ENCODE measurements at places on chromosomes 11 and 22.
A peak's percentile ranks its signal among the peaks of the same experiment; 100 is the strongest.

GRCh38 chr11:19725379-19726079, 12.9 kb downstream of the NAV2 start:
- DNase-seq: no peak

DNA sequence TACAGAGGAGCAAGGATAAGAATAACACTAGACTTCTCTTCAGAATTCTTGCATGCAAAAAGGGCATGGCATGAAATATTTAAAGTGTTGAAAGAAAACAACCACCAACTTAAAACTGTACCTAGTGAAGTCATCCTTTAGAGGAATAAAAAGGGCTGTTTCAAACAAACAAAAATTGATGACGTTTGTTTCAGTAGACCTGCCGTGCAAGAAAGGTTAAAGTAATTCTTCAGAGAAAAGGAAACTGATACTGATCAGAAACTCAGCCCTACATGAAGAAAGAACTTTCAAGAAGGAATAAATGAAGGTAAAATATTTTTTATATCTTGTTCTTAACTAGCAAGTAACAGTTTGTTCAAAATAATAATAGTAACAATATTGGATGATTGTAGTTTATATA, 27.5 kb downstream of the MRGPRX2 start:
- DNase-seq: no peak

DNA sequence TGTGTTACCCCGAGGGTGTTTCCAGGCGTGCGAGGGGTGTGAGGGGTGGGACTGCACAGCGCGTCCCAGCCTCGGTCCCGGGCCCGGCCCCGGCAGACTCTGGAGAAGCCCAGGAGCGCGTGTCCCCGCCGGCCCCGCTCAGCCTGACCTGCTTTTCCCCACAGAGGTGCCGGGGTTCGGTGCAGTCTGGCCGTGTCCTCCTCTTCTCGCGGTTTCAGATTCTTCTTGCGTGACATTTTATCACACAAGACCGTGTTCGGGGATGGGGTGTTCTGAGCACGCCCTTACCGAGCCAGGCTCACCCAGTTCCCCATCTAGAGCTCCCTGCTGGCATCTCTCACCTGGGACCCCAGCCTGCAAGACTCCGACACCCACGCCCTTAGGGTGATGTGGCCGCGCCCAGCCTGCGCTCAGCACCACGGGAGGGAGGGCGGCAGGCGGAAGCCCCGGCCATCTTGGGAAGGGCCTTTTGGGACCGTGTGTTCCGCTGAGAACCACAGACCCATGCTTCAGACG, 775.6 kb downstream of the BRD1 start:
- DNase-seq: no peak

- DNase-seq: no peak
Observed at GRCh38 chr11:78214331-78215194, 25.8 kb downstream of the USP35 start.

DNA sequence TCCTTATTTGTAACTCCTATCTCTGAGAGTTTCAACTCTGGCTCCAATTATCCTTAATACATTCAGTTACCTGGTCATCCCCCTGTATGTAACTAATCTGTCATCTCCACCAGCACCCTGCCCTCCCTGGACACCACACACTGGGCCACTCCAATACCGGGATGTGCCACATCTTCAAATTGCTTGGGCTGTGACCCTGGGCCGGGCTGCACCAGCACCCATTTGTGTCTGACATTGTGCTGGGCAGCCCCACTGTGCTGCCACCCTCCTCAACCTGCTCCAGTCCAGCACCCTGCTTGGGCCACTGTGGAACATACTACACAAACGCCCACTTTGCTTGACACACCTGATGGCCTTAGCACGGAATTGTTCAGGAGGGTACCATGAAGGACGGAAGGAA, 2.2 kb upstream of the USP18 start:
- no peak for DNase-seq

GRCh38 chr22:36860821-36861659, at the start of gene NCF4:
NCF4 (plus strand) TSS chr22:36861006; CDS start chr22:36861172, 166 bp downstream.
- no peak for DNase-seq

GRCh38 chr11:19191530-19192169, 10.1 kb downstream of the CSRP3 start:
- peak; percentile 78 for DNase-seq

DNA sequence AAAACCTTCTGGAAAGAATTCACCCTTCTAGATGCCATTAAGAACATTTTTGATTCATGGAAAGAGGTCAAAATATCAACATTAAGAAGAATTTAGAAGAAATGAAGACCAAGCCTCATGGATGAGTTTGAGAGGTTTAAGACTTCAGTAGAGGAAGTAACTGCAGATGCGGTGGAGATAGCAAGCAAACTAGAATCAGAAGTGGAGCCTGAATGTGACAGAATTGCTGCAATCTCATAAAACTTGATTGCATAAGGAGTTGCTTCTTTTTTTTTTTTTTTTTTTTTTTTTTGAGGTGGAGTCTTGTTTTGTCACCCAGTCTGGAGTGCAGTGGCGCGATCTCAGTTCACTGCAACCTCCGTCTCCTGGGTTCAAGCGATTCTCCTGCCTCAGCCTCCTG, 51.6 kb downstream of the MS4A13 start:
- no peak for DNase-seq

- DNase-seq: no peak
Observed at GRCh38 chr11:28674433-28675103, 566.4 kb downstream of the METTL15 start.

- DNase-seq: no peak
Observed at GRCh38 chr11:47912843-47913437, 64.8 kb upstream of the NUP160 start.

- no peak for DNase-seq
Observed at GRCh38 chr22:30611197-30611596, 4.2 kb downstream of the TCN2 start.

DNA sequence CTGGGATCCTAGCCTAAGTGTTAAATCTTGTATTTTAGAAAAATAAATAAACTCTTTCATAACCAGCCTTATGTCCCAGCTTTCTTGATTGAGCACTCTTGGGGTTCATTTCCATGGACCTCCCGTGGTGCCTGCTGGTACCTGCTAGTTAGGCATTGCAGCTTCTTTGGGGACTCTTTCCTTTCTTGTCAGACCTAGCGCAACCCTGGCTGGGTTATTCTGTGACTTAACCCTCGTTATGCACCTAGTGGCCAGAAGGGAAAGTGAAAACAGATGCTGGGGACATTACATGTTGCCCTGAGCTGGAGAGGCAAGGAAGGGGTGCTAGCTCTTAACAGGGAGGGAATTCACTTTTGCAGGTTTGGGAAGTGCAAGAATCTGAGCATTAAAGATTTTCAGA, 46.8 kb downstream of the APIP start:
- no peak for DNase-seq

DNA sequence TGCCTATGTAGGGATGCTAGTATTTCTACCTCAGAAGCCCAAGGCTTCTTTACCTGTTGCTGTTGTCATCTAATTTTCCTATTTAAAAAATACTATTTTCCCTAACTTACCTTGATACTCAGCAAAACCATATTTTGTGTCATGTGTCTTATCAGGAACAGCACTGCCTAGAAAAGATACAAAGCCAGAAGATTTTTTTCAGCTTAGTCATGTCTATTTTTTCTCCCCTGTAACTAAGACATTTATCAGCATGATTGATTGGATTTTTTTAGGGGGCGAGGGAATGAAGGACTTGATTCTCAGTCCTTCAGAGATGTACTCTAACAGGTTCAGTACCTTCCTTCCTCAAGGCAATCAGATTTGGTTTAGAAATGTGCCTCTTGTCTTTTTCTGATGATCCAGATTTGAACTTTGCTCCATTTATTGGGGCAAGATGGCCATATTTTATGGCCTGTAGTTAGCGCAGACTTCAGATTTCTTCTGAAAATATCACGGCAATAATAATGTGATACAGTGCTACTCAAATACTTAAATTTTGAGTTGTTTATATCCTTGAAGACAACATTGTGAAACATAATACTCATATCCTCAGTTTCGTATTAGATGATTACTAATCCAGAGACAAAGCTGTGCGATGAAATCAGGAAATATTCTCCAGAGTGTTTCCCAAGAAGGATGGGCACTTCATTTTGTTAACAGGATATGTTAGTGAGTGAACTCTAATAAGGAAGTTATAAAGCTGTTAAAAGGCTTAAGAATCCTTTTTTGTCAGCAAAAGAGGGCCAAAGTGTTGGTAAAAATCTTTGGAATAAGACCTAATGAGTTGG, 3.8 kb upstream of the PIK3IP1 start:
- peak; percentile 79 for DNase-seq

DNA sequence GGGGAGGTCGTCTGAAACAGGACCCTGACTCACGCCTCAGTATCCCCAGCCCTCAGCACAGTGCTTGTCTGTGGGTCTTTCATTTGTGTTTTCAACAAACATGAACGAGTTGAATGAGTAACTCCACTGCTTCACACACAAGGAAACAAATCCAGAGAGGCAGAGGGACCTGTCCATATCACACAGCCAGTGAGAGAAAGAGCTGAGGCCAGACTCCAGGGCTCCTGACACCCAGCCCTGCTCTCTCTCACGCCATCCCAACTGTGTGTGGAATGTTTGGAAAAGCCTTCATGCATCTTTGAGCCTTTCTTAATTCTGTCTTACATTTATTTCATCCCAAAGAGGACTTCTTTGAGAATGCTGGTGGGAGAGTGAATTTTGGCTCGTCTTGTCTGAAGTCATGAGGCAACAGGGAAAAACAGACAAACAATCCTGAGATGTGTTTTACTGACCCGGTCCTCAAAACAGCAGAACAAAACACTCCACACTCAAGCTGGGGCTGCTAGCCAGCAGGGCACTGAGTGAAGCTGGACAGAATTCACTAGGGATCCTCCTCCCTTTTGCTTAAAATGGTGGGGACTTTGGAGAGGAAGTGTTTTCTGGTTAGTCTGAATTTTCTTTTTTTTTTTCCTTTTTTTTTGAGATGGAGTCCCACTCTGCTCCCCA, 19.7 kb upstream of the ALG8 start:
- no peak for DNase-seq

- DNase-seq: peak; percentile 11
Observed at GRCh38 chr11:122697636-122698167, 42.2 kb downstream of the UBASH3B start.

- no peak for DNase-seq
Observed at GRCh38 chr11:78038697-78039313, 15.7 kb upstream of the KCTD14 start.

DNA sequence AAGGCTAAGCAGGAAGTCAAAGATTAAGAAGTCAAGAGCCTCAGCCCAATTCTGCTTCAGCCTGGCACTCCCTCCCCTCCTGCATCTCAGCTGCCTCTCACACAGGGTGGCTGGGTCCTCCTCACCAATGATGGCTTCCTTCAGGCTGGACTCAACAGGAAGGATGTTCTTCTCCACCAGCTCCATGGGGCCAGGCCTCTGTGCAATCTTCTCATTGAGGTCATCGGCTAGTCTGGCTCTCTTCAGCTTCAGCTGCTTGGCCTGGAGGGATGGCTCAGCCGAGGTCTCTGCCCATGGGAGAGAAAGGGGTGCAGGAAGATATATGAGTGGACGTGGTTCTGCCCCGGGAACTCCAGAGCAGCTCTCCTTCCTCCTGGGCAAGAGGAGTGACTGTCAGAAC, 59.1 kb downstream of the SGSM3 start:
- no peak for DNase-seq

DNA sequence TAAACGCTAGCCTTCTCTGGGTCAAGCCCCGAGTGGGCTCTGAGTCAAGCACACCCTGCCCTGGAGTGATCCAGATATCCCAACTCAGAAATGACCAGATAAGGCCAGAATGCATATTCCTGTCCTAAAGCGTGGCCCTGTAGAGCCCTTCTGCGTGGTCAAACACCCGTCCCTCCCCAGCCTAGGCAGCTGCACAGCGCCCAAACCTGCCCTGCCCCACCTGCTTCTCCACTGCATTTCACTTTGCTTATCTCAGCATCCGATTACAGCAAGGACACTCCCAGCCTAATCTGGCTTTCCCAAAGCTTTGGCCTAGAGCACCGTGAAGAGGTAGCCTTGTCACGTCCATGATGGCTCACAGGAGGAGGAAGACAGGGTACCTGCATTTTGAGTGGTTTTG, 11.9 kb upstream of the TMPRSS4 start:
- DNase-seq: no peak

DNA sequence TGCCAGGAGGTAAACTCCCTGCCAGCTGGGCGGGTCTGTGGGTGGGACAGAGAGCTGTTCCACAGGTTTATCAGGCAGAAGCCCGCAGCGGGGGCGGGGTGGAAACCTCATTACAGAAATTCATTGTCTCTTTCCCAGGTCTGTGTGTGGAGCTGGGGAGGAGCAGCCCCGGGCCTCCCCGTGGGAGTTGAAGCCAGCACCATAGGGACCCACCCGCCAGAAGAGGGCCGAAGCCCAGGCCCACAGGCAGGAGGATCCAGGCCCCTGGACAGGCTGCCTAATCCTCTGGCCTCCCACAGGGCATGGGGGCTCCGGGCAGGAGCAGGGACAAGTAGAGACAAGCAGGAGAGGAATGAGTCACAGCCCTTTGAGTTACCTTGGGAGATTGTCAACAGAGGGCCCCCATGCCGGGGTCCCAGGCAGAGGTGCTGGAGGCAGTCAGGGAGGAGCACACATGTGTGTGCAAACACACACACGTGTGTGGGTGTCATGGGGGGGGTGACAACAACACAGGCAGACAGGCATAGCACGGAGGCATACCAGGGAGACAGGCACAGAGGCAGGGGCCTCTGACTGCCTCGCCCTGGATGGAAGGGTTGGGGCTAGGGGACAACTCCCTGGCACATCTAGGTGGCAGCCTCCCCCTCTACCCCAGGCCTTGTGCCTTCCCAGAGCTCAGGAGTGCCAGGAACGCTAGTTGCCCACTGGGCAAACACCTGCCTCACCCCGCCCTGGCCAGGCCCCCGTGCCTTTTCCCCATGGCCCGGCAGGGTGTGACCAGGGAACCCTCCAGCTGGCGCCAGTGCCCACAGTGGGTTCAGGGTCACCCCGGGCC, 1.4 kb downstream of the CDC42BPG start:
- DNase-seq: peak; percentile 91

GRCh38 chr22:44926491-44927415, 83.1 kb downstream of the PHF21B start:
- no peak for DNase-seq

GRCh38 chr11:47241841-47242301, 6.7 kb downstream of the ACP2 start:
- no peak for DNase-seq

- DNase-seq: no peak
Observed at GRCh38 chr22:49699476-49699875, 128.2 kb downstream of the BRD1 start.

DNA sequence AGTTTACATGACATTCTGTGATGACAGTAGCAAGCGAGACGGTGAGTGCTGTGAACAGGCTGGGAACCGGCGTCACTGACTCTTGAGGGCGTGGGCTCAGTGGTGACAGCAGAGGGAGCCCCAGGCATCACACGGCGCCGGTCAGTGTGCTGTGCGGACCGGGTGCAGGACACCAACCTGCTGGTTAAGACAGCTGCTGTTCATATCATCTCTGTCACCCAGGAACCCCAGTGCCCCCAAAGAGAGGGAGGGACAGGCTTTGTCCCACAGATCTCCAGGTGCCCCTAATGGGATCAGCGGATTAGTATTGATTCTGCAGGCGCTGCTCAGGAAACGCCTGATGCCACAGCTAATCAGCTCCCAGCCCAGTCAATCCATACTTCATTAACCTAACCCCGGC, 18.4 kb downstream of the B3GAT1 start:
- DNase-seq: peak; percentile 31

- no peak for DNase-seq
Observed at GRCh38 chr22:25598609-25599008, 34.1 kb downstream of the GRK3 start.
